Airway epithelial cell (primary cell): ENCODE measurements at places on chromosomes 11 and 22. TPM values are rescaled to one million over a fixed set of nuclear protein-coding genes. Genes with fewer than 3 reads are reported as not detected.

Gene ATG2A
- total RNA-seq, result 18.2 and 19.0 TPM in 2 replicates

Gene TMEM45B
- 53.2 and 59.1 TPM in 2 replicates for total RNA-seq

Gene DBX1
- total RNA-seq, result not detected in 2 replicates

Gene YPEL1
- total RNA-seq, result 0.07 TPM in 1 of 2 replicates, not detected in the other

Gene OR8B3
- total RNA-seq, result not detected in 2 replicates

Gene LRRC10B
- 0.14 TPM in 1 of 2 replicates, not detected in the other for total RNA-seq

Gene YPEL4
- not detected in 2 replicates for total RNA-seq
